H1 (cell line): ENCODE measurements at places on chromosomes 2 and 18.

GRCh38 chr2:40318921-40319320 lies 133.0 kb downstream of the SLC8A1 start:
- no peak for DNase-seq

DNA sequence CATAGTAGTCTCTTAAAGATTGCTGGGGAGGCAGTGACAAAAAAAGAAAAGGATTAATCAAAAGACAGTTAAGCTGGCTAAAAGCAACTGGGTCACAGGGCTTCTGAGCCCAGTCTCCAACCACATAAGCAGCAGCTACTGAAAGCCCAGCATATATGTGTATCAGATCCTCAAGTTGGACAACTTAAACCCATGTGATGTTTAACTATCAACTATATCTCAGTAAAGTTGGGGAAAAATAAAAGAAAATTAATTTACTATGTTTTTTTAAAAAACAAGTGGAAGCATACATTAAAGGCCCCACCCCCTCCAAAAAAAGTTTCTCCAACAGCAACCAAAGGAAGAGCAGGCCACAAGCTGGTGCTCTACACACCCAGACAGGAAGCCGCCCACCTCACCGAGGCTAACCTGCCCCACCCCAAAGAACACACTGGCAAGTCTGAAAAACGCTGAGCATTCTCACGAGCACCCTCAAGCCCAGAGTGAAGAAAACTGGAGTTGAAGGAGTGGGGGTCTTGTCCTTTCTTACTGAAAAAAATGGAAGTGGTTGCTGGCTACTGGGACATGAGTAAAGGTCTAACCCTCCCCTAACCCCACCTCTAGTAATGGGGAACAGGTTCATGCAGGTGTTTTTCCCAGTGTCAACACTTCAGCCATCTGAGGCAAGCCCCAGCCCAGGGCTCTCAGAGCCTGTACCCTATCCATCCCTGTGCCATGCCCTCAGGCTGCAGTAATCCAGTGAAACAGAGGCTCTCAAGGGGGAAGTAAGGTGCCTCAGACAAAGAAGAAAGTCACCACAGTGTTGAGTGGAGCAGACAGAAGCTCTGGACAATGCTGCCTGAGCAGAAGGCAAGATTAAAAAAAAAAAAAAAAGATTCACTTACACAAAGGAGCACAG lies 106.3 kb downstream of the GYPC start:
- DNase-seq = no peak

DNA sequence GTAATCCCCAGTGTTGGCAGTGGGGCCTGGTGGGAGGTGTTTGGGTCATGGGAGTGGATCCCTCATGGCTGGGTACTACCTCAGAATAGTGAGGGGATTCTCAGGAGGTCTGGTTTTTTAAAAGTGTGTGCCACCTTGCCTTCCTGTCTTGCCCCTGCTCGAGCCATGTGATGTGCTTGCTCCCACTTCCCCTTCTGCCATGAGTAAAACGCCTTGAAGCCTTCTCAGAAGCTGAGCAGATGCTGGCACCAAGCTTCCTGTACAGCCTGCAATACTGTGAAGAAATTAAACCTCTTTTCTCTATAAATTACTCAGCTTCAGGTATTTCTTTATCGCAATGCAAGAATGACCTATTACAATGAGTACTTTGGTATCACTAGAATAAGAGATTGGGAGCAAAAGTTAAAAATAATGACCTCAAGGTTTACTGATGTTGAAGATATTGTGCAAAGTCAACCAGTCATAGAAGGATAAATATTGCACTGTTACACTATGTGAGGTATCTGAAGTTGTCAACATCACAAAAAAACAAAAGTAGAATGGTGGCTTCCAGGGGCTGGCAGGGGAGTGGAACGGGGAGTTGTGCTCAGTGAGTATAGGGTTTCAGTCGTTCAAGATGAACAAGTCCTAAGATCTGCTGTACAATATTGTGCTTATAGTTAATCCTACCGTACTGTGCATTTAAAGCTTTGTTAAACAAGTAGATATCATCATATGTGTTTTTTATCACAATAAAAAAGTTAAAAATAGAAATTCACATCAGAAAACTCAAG lies 938.3 kb upstream of the CNTNAP5 start:
- no peak for DNase-seq

DNA sequence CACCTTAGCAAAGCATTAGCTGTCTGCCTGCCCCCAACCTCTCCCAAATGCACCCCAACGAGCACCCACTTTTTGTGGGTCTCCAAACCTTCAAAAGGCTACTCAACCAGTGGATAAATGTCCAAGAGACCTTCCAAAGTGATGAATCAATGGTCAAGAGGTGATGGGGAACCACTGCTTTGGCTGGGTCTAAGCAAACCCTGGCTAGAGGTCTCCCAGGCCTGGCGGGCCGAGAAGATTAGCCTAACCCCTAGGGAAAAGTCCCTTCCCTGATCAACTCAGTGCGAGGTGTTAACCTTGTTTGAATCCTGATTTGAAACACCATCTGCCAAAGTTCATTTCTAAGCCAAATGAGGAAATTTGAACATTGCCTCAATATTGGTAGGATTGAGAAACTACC lies 144.7 kb upstream of the SIX3 start:
- DNase-seq = no peak

- DNase-seq = no peak
Observed at GRCh38 chr2:239328351-239329191, 72.2 kb downstream of the HDAC4 start.

- DNase-seq = no peak
Observed at GRCh38 chr2:199055336-199055735, 402.4 kb downstream of the SATB2 start.

DNA sequence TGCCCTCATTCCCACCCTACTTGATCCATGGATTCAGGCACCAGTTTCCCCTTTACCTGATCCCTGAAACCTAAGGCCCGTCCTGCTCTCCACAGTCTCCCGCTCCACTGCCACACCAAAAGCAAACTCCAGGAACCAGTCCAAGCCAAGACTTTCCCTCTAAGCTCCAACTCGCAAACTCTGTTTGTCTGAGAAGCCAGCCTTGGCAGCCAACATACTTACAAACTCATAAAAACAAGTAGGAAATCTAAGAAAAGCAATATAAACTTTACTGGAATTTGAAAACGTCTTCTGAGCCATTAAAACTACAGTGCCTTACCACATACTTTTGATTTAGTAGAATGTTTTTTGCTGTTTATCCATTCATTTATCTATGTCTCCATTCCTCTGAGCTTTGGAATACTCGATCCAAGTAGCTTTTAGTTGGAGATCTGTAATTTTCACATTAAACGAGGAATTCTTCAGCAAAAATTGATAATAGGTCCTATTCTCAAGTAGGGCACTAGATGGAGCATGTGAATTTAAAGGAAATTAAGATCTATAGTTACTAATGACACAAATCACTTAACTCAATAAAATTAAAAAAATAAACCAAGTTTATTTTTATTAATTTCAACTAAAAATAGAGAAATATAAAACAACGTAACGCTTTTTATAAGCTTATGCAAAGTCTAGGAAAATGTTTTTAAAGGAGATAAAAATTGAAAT lies 199.7 kb downstream of the MYO3B start:
- no peak for DNase-seq

DNA sequence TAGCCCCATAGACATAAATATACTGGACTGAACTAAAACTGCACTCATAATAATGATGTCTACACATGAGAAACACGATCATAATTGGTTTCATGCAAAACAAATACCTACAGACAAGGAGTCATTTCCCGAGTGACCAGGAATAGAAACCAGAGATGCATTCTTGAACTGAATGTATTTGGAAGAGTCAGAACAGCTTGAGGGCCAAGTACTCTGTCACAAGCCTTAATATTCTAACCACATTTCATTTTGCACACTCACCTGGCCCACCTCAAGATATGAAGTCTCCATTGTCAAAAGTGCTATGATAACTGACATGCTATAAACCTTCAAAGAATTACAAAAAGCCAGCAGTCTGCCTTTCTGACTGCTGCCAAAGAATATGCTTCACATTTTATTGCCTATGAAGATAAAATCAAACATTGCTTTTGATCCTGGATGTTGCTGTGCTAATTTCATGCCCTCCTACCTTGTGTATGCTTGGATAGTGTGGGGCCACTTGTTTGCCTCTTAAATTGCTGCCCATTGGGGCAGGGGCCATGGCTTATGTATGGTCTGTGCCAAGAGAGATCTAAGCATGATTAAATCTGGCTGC lies 18.9 kb upstream of the ASAP2 start:
- no peak for DNase-seq

DNA sequence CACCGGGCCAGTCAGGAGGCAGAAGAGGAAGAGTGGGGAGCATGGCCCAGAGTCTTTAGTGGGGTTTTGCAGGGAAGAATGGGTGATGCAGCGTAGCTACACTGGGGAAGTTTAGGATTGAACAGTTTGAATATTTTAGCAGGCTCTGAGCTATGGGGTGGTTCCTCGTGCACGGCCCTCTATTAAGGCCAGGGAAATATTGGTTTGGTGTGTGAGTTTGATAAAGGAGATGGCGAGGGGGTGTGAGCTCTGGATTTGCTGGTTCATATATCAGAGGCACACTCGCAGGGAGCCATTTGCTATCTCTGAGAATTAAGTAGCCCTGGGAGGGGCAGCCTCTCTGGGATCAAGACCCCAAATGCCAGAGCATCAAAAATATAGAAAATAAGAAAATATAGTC lies 50.1 kb downstream of the BOLA3 start:
- DNase-seq = no peak

DNA sequence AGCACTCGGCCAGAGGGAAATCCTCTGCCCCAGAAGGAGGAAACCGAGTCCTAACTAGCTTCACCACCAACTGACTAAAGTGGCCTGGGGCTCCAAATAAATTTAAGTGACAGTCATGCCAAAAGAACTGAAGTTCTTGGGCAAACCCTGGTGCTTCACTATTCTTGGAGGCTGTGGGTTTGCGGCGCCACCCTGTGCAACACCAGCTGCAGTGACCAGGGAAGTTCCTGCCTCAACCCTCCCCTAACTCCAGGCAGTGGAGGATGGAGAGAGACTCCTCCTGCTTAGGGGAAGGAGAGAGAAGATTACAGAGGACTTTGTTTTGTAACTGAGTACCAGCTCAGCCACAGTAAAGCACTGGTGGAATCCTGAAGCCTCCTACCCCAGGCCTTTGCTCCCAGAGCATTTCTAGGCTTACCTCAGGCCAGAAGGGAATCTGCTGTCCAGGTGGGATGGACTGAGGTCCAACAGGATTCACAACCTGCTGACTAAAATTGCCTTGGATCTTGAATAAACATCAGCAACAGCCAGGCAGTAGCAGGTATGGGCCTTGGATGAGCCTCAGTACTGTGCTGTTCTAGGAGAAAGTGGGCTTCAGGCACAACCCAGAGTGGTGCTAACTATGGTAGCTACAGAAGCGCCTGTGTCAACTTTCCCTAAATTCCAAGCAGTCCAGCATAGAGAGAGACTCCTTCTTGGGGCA lies 29.4 kb upstream of the BMP10 start:
- DNase-seq = no peak

- DNase-seq = no peak
Observed at GRCh38 chr2:191543708-191544107, 134.2 kb upstream of the NABP1 start.

DNA sequence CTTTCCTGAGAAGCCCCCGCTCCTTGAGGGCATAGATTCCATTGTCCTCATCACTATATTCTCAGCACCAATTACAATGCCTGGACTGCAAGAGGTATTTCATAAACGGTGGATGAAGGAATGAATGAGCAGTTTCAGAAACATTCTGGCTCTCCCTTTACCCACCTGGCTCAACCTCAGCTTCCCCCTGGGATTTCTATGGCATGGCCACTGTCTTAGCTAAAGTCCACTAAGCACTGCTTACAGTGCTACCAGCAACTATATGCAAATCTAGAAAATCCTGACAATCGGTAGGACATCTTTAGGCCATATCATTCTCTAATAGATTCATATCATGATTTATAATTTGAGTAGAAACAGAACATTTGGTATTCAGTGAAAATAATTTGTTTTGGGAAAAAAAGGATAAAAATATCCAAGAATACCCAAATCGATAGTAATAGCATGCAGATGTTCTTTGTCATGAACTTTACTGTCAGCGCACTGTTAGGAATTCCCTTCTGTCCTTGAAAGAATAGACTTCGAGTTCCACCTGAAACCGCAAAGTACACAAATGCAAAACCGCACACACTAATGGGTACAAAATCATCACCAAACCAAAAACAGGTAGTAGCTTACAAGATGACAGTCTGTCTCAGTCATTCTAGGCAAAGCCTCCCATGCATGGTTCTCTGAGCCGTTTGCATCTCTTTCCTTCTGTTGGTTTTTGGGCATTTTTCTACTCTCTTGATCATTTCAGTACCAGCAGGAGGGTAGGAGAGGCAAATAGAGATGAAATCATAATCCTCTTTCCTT lies 303.6 kb upstream of the ID2 start:
- DNase-seq = no peak

GRCh38 chr2:159637988-159638501 lies 21.7 kb upstream of the BAZ2B start:
- DNase-seq = no peak

GRCh38 chr2:216112926-216113325 lies 3.8 kb downstream of the XRCC5 start:
- no peak for DNase-seq

GRCh38 chr2:2590841-2591541 lies 259.9 kb upstream of the MYT1L start:
- DNase-seq = no peak

- no peak for DNase-seq
Observed at GRCh38 chr2:3470166-3470651, 49.1 kb downstream of the ADI1 start.

GRCh38 chr2:10171006-10171800 lies 48.7 kb downstream of the RRM2 start:
- no peak for DNase-seq

DNA sequence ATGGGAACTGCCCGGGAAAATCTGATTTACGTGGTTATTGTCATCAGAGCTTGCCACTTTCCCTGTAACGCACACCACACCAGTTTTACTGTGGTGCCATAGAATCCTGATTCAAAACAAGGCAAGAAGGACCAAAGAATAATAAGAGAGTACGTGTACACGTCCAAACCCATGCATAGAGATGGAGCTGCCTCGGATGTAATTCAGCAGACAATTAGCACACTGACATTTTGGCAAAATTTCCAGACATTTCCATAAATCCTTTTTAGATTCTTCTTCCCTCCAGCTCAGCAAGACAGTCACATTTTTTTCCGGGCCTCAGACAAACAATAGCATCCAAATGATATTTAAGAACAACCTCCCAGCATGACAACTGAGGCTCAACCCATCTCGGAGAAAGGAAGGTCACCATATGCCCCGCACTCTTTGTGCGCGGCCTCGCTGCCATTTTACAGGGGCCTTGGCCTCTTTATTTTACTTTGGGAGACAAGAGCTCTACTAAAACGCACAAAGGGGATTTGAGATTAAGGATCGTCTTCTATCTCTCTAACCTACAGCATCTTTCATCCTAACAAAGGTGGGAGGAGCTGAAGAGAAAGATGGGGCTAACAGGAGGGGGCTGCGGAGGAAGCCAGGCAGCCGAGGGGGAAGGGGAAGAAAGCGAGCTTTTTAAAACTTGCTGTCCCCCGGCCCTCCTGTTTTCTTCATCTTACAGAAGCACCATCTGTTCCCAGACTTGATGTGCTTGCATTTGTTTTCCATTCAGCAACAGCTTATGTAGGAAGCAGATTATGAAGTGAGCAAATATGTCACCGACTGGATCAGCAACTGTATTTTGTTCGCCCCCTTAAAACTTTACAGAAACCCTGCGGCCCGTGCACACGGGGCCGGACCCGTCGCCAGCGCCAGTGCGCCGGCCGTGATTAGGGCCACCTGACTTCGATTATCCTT lies 61.0 kb downstream of the CDCA7 start:
- DNase-seq = no peak
